ENCODE measurements at places on chromosomes 6 and 20.

GRCh38 chr6:282177-282866 is 10.0 kb upstream of the DUSP22 start:
- no peak for DNase-seq

DNA sequence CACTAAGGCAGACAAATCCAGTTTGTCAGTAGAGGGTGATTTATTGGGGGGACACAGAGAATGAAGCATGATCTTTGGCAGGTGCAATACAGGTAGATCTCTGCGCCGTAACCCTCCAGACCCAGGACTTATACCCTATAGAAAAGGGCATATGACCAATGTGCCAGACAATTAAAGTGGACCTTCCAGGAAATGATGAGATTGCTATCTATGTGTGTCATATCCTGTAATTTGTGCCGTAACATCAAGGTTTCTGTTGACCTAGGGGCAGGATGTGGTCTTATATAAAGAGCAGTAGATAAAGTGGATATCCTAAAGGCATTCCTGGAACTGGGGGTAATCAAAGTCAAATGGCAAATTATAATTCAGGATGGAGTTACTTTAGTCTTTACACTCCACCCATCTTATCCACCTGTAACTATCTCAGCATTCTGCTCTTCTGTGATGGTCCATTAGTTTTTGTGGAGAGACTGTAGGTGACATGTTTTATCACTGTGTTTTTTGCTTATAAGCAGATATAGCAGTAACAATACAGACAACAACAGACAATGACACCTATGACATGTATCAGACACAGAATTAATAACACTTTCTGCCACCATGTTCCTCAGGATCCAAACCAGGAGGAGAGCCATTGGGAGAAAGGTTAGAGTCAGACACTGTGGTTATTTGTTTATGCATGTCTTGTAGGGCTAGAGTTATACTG is 43.1 kb upstream of the ZNF337 start:
- DNase-seq, result peak; percentile 4

DNA sequence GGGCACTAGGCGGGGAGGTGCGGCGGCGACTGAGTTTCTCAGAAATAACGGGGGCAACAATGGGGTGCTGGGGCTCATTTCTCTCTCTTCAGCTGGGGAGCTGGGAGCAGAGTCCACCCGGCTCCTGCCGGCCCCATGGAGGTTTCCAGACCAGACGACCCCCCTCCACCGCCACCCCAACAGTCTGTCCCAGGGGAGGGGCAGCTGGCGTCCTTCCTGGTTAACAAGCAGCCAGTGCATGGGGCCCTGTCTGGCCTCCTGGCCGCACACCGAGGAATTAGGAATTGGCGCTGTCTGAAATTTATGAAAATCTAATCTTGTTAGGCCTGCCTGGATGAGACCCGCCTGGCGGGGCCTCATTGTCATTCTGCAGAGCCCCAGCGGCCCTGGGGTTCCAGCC is 42.4 kb downstream of the PMEPA1 start:
- DNase-seq, result no peak

- DNase-seq, result no peak
These were observed 24.2 kb upstream of the PNPLA1 start for GRCh38 chr6:36245572-36246061.

DNA sequence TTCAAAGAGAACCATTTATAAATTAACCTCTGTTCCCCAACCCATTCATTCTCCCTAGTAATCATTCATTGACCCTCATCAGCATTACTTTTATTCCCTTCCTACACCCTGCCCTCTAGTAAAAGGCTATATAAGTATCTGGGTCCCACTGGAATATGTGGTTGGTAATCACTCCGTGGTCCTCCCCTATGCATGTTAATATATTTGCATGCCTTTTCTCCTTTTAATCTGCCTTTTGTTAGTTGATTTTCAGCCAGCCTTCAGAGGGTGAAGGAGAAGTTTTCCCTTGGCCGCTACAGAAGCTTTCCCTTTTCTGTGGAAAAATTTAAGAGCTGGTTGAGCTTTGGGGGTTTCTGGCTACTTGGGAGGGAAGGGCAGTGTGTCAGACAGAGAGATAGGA is 585.6 kb downstream of the UTRN start:
- DNase-seq, result no peak

DNA sequence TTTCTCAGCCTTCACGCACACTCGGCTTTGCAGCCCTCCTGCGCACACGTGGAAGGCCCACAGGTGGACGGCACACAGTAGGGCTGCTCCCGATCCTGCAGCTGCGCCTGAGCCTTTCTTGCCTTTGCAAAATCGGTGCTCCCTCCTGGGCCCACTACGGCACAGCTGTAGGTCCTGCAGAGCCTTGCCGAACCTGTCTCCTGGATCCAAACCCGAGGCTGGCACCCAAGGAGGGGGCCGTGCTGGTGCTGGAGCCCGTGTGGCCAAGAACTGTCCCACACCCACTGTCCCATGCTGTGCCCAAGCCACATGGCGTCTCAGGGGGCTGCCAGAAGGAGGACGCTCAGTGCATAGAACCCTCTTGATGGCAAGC is 227.4 kb downstream of the TTLL2 start:
- DNase-seq, result no peak

DNA sequence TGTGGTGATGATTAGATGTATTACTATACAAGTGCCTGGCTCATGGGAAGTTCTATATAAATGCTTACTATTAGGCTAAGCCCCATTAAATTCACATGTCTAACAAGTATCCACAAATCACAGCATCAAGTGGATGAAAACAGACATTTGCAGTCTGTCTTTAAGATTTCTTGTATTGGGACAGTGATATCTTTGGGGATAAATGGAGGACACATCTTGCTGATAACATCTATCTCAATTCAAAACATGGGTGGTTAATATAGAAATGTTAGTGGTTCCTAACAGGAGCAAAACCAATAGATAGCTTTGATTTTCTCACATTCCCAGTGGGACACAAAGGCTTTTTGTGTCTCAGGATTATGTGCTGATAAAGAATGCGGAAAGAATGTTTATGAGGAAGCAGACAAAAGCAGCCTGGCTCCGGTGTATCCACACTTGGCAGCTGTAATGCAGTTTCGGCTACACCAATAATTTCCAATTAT is 29.3 kb downstream of the PTPRK start:
- DNase-seq, result peak; percentile 78

- DNase-seq, result no peak
These were observed 563.5 kb upstream of the NRSN1 start for GRCh38 chr6:23562554-23562953.

GRCh38 chr6:166940643-166941068 is 15.7 kb downstream of the RNASET2 start:
- DNase-seq, result peak; percentile 5

DNA sequence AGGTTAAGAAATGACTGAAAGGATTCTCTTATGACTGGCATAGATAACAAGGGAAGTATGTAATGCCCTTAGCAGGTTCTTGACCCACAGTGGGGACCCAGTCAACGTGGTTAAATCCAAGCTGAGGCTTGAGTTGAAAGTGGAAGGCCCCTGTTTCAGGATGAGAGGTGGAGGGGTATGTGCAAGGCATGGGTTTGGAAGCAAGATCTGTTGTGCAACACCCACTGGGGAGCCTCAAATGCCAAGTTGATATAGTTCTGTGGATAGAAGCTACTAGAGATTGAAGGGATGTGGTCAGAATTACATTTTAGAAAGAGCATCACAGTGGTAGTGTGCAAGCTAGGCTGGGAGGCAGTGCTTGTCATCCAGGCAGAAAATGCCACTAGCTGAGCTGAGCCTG is 5.1 kb downstream of the PABPC1L start:
- no peak for DNase-seq

- no peak for DNase-seq
These were observed 625.0 kb upstream of the MAN1A1 start for GRCh38 chr6:119974430-119975159.

GRCh38 chr6:124119596-124119995 is 315.9 kb downstream of the NKAIN2 start:
- no peak for DNase-seq

DNA sequence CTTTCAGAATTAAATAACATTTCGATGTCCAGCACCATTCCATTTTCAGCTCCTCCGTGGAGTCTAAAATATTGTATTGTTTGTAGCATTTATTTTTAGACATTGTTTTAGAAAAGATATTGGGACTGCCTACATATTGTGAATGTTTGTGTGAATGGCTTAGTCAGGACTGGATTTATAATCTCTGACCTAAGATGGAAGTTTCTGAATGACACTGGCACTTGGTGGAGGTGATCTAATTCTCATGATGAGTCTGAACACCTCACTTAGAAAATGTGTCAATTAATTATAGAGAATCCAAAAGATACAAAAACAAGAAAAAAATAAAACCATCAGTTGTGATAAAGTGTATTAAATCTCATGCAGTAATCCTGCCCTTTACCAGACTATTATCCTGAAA is 60.8 kb upstream of the HBS1L start:
- no peak for DNase-seq

DNA sequence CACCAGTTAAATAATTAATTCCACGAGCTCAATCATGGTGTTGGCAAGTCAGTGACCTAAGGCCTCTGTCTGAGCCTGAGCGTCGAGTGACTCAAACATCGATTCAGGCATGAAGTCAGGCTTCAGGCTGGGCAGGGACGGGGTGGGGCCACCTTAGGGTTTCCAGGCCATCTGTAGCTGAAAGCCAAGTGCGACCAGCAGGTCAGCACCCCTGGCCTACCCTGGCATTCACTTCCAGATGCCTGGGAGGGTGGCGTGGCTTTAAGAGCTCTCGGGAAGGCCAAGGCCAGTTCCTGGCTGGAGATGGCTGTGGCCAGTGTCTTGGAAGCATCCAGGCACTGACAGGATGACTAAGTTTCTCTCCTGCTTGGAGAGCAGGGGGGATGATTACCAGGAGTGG is 113.4 kb downstream of the DACT2 start:
- no peak for DNase-seq

DNA sequence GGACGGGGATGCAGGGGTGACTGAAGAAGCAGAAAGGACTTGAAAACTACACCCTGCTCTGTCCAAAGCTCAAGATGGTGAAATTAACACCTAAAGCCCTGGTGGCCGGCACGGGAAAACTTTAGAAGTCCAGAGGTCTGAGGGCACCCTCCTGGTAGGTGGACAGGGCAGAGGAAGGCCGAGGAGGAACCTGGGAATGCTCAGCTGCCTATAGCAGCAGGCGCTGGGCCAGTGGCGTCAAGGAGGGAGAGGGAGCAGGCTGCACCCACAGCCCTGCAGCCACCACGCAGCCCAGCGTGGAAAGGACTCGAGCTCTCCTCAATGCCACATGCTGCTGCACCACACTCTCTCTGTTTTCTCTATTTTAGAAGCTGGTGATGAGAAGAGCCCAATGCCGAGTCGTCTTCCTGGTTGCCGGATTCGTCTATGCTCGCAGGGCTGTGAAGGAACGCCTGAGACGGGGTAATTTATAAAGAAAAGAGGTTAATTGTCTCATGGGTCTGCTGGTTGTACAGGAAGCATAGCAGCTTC is 248.3 kb upstream of the AFDN start:
- no peak for DNase-seq

GRCh38 chr6:114747995-114748625 is 405.3 kb upstream of the HS3ST5 start:
- DNase-seq, result peak; percentile 59

DNA sequence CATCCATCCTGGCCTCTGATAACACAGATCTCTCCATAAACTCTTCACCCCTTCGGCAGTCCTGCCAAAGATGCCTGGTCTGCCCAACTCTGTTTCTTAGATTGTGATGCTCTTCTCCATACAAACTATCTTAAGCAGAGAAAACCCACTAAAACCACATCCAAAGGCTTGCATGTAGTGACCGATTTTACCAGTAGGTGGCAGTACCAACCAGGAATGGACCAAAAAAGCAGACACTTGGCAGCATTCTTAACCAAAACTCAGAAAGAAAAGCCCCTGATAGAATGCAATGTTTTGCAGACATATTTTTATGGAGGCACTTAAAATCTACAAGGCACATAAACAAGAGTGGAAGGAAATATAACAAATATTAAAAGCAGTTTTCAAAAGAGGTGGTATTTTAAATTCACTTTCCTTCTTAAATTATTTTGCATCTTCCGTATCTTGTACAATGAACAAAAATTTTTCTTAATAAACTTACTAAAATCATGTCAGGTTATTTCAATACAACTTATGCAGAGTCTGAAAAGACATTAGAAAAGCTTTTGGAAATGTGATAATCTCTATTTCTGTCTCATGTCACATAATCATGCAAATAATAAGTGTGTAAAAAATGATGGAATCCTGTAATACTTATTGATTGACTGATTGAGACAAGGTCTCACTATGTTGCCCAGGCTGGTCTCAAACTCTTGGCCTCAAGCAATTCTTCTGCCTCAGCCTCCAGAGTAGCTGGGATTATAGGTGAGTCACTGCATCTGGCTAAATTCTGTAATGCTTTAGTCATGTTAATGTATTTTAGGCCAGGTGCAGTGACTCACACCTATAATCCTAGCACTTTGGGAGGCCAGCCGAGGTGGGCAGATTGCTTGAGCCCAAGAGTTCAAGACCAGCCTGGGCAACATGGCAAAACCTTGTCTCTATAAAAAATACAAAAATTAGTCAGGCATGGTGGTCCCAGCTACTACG is 29.4 kb downstream of the LRP11 start:
- DNase-seq, result peak; percentile 64

- no peak for DNase-seq
These were observed 361.1 kb downstream of the NRN1 start for GRCh38 chr6:5645328-5646290.

- DNase-seq, result peak; percentile 58
These were observed 16.1 kb upstream of the ZNF217 start for GRCh38 chr20:53609491-53610445.

- peak; percentile 49 for DNase-seq
These were observed 435 bp downstream of the KIFC1 start for GRCh38 chr6:33391922-33392594.

GRCh38 chr20:44959082-44959637 is 1.0 kb downstream of the TOMM34 start:
- DNase-seq, result peak; percentile 50

DNA sequence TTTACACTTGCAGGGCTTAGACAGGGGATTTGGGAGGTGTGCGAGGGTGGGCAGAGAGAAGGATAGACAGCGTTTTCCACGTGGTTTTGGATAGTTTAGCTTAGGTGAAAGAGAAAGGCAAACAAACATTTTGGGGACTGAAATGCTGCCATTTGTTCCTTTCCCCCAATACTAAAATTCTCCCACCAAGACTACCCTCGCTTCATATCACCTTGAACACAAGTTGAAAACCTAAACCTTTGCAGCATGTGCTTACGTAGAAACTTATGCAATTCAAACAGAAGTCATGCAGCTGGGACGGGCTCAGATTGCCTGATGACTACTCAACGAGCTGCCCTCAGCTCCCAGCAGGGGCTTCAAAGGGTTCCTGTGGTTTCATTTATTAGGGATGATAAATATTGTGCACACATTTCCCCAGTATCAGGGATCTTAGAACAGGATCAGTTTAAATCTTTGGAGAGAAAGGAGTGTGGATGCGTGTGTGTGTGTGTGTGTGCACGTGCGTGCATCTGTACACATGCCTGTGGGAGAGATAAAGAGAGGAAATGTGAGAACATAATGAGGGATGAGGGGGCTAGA is 77.3 kb downstream of the SLC22A23 start:
- peak; percentile 32 for DNase-seq

- DNase-seq, result peak; percentile 70
These were observed 57.6 kb upstream of the TIAM2 start for GRCh38 chr6:154937306-154938220.

GRCh38 chr6:73606428-73606827 is 47.4 kb downstream of the SLC17A5 start:
- peak; percentile 6 for DNase-seq

- DNase-seq, result peak; percentile 52
These were observed 53.2 kb upstream of the CD2AP start for GRCh38 chr6:47424436-47424836.

All from fibroblast of lung (primary cell).